ENCODE measurements at places on chromosomes 2 and 18.

- no peak for DNase-seq
Observed at GRCh38 chr2:154961676-154962075, 263.2 kb downstream of the KCNJ3 start.

DNA sequence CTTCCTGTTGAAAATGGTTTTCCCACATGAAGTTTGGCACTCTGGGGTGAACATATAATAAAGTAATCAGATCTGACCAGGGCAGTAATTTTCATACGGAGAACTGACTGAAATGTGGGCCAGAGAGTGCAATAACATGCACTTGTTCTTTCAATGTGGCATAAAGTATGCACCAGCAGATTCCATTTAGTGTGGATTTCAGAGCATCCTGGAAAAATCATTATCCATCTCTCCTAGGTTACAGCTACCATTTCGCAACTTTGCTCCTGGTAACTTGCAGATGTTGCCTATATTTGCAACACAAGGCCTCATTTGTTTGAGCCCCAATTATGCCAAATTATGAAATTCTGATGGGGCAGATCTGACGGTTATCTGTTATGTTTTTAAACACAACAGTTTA lies 55.4 kb downstream of the COLEC12 start:
- DNase-seq, result no peak

DNA sequence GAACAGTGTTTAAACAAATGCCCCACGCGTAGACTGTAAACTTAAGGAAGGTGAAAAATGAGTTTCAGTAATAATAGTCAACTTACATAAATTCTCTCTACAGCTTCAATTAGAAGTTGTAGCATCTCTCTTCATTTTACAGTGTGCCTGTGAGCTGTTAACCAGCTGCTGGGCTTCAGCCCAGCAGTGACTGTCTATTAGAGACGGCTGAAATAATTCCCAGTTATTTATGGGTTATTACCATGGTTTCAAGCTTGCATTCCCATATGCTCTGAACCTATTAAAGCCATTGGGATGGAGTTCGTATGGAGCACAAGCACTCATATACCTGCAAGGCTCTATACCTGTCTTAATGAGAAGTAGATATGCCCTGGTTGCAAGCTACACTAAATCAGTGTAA lies 501.1 kb downstream of the CNTNAP5 start:
- no peak for DNase-seq

DNA sequence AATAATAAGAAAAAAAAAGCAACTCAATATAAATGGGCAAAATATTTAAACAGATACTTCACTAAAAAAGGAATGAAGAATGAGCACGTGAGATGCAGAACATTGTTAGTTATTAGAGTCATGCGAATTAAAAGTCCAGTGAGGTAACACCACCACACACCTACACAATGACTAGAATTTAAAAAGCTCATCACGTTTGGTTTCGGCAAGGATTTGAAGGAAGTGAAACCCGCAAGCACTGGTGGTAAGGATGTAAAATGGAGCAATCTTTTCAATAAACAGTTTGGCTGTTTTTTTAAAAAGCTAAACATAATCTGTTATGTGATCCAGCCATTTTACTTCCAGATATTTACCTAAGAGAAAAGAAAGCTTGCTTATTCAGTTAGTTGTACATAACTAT lies 1181.6 kb upstream of the CELF4 start:
- DNase-seq, result no peak

DNA sequence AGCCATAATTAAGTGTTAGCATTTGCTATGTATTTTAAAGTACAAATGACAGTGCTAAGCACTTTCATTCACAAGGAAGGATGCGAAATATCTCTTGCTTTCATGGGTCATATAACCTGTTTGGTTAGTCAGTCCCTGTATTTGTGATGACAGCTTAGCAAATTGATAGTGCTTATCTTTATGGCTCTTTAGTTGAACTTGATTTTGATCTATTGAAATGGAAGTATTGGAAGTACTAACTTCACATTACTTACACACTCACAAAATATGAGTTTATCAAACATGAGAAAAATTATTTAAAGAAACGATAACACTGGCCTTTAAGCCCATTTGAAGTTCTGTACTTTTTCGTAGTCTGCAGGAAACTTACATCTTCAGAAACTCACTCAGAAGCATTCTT lies 97.4 kb upstream of the NEUROD1 start:
- DNase-seq, result no peak

- DNase-seq, result no peak
Observed at GRCh38 chr2:179938026-179938425, 69.1 kb downstream of the CWC22 start.

DNA sequence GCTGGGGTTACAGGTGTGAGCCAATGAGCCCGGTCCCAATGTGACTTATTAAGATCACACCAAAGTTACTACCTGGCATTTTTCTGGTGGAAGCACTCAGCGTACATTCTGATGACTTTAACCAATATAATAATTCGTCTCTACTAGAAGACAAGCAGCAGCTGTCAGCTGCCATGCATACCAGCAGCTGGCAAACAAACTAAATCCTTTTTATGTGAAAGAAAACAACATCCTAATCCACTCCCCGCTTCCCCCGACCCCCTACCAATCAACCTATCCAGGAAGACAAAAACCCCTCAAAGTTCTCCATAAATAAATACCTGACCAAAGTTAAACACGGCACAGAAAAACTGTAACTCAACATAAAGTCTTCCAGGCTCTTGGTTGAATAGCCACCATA lies 42.1 kb downstream of the GPR155 start:
- DNase-seq, result no peak

DNA sequence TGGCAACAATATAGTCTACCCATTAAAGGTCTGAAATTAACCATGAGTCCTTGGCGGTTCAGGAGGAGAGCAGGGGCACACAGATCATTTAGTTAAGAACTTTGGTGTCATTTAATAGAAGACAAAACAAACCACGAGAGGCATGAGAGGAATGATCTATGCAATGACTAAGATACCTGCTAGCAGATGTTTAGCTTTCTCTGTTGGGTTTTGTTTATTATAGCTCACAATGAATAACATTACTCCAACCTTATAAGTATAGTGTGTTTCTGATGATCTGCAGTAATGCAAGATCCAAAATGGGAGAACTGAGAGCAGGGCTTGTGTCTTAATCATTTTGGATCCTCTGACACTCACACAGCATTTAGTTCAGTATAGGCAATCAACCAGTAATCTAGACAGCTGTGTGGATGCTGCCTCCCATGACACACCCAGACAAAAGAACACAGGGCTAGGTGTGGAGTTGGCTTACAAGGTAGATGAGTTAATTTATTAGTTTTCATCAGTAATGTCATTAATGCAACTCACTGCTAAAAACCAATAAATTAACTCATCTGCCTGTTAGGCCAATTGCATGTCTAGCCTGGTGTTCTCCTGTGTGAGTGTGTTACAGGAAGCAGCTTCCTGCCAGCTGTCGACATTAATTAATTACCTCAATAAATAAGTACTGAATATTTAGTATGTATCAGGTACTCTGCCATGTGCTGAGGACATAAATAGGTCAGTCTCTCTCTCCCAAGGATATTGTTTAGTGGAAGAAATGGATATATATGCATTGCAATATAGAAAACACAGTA lies 92.3 kb downstream of the CLIP4 start:
- no peak for DNase-seq

GRCh38 chr2:44952143-44952805 lies 10.8 kb downstream of the SIX3 start:
- DNase-seq, result no peak

DNA sequence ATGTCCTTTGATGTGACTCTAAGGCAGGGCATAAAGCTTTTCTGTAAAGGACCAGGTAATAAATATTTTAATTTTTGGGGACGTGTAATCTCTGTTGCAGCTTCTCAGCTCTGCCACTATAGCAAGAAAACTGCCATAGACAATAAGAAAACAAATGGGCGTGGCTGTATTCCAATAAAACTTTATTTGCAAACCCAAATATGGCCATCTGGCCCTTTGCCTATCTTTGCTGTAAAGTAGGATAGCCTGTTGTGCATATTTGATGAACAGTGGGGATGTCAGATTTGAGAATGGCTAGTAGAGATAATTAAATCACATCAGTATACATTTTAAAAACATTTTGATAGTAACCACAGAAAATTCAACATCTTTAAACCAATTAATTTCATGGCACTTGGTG lies 95.6 kb upstream of the NOSTRIN start:
- DNase-seq, result no peak

- no peak for DNase-seq
Observed at GRCh38 chr2:45653122-45653913, 1.8 kb downstream of the PRKCE start.

DNA sequence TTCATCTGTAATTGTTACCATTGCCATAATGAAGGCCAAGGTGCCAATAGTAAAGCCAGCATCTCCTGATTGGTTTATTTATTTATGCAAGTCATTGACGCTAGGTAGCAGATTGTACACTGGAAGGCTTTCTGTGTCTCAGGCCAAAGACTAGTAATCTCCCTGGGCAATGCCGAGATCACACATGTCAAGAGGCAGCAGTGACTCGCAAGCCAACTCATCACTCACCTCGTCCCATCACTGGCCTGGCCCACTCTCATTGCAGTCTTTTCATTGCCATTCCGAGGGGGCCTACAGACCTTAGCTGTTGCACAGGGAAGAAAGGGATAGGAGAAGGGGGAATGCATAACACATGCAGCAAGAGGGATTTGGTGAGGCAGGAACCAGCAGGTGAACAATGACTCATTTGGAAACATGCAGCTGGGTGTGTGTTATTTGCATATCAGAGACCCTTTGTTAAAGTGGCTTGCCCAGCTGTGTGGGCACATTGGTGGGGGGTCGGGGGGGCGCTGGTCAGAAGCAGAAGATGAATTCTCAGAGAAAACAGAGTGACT lies 448.7 kb upstream of the HNRNPA3 start:
- no peak for DNase-seq

DNA sequence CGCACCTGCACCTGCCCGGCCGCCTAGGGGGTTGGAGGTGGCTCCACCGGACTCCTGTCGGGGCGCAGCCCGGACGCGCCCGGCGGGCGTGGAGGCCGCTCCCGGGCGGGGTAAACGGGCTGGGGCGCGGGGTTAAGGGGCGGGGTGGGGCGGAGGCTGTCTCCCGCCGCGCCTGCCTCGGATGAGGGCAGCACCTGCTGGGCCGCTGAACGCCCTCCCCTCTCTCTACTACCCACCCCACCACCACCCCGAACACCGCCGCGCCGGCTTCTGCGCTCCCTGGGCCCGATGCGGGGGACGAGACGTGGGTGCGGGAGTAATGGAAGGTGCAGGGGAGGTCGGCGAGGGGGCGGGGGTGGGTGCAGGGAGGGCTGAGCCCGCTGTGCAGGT lies 224.8 kb upstream of the ID2 start:
- DNase-seq, result no peak

- DNase-seq, result no peak
Observed at GRCh38 chr18:6441200-6441599, 26.5 kb upstream of the L3MBTL4 start.

- DNase-seq, result no peak
Observed at GRCh38 chr2:200968162-200968561, 4.7 kb upstream of the ORC2 start.

DNA sequence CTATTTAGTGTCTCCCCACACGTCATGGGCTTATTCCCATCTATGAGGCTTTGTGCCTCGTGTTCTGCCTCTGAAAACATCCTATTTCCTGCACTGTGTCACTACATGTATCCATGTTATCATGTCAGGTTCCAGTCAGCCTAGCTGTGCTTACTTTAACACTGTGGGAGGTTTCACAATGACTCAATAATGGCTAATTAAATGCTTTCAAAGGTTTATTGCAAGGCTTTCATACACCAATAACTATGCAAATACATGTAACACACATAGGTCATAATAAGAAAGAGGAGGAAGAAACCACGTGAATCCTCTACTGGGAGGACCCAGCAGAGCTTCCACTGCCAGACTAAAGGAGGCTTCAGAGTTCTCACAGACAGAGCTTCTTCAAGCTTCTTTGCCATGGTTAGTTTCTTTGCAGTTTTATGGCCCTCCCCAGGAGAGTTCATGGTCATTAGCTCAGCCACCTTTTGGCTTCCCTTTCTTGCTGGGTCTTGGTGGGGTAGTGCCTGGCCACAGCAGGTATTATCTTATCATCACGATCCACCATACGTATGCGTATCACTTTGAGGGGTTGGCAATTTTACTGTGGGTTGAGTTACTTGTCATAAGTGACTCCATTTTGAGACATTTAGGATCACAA lies 5.1 kb upstream of the COLEC12 start:
- DNase-seq, result no peak

GRCh38 chr2:98009887-98010760 lies 14.4 kb upstream of the TMEM131 start:
- no peak for DNase-seq

DNA sequence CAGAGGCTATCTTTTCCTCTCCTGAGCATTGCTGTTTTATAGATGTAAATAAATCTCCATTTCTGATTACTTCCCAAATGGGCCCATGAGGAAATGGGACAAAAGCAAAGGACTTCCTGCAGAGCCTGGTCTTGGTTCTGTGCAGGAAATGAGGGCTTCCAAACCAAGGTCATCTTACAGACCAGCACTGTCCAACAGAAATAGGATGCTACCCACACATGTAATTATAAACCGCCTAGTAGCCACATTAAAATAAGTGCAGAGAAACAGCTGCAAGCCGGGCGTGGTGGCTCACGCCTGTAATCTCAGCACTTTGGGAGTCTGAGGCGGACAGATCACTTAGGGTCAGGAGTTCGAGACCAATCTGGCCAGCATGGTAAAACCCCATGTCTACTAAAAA lies 6.2 kb downstream of the TTL start:
- no peak for DNase-seq

- DNase-seq, result no peak
Observed at GRCh38 chr2:121887513-121888188, 132.2 kb downstream of the TSN start.

DNA sequence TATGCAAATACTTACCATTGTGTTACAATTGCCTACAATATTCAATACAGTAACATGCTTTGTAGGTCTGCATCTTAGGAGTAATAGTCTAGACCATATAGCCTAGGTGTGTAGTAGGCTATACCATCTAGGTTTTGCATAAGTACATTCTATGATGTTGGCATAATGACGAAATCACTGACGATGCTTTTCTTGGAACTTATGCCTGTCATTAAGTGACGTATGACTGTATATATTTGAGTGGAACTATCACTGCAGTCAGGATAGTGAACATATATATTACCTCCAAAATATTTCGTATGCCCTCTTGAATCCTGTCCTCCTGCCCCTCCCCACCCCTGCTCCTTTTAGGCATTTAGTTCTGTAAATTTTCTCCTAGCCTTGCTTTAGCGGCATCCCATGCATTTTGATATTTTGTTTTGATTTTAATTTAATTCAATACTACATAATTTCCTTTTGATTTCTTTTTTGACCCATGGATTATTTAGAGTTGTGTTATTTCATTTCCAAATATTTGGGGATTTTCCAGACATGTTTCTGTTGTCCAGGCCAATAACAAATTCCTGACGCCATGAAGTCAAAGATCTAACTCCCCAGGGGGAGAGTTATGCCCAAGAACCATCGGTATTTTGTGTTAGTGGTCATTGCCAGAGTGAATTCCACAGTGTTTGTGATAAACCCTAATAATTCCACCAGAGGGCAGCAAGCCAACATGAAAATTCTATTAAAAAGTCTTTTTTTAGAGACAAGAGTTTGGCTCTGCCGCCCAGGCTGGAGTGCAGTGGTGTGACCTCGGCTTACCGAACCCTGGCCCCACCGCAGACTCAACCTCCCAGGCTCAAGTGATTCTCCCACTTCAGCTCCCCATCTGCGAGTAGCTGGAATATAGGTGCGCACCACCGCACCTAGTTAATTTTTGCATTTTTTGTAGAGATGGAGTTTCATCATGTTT lies 24.2 kb upstream of the CASP8 start:
- DNase-seq, result no peak
